Upper lobe of right lung (tissue), 1 donor: ENCODE measurements at places on chromosomes 6 and 20. TPM values are rescaled to one million over a fixed set of nuclear protein-coding genes. Genes with fewer than 3 reads are reported as not detected.

Gene BNIP5
- not detected for total RNA-seq

GRCh38 chr6:37872373-37872745 lies 52.8 kb downstream of the ZFAND3 start:
- H3K4me3 ChIP-seq = no peak overlapping the region
- H3K36me3 ChIP-seq = no peaks in the 10 kb centered on the region
- peaks cover 15% of the 10 kb centered on the region for H3K4me1 ChIP-seq
- no peak overlapping the region for H3K27ac ChIP-seq
- DNase-seq = no peak

- peaks cover 45% of the 10 kb centered on the region for H3K36me3 ChIP-seq
- no peak overlapping the region for H3K27ac ChIP-seq
- no peak overlapping the region for H3K4me3 ChIP-seq
- H3K27me3 ChIP-seq = no peaks in the 10 kb centered on the region
- H3K4me1 ChIP-seq = peaks cover 33% of the 10 kb centered on the region
Observed at GRCh38 chr20:38050686-38051085, 17.1 kb downstream of the RPRD1B start.

Gene LCA5
- total RNA-seq = 5.4 TPM

DNA sequence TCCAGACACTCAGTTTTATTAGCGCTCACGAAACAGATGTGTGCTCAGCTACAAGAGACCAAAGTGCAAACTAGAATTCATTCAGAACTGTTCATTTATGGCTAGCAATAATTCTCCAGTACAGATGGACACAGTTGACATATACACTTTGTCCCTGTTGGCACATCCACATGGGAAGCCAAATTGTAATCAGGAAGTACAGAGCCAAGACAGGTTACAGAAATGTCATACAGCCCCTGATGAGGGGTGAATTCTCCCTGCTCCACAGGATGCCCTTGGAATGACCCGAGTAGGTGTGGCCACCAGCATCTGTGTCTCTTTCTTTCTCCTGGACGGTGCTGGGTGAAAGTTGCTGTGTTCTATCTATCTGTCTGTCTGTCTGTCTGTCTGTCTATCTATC lies 7.6 kb downstream of the DHX35 start:
- H3K27ac ChIP-seq = no peak overlapping the region
- no peak overlapping the region for H3K4me3 ChIP-seq
- DNase-seq = no peak
- H3K4me1 ChIP-seq = no peaks in the 10 kb centered on the region

GRCh38 chr6:56223995-56224394 lies 23.4 kb downstream of the COL21A1 start:
- no peaks in the 10 kb centered on the region for H3K36me3 ChIP-seq
- H3K4me1 ChIP-seq = no peaks in the 10 kb centered on the region
- H3K27ac ChIP-seq = no peak overlapping the region
- no peaks in the 10 kb centered on the region for H3K27me3 ChIP-seq
- no peak overlapping the region for H3K4me3 ChIP-seq

Gene DPPA5
- not detected for total RNA-seq

DNA sequence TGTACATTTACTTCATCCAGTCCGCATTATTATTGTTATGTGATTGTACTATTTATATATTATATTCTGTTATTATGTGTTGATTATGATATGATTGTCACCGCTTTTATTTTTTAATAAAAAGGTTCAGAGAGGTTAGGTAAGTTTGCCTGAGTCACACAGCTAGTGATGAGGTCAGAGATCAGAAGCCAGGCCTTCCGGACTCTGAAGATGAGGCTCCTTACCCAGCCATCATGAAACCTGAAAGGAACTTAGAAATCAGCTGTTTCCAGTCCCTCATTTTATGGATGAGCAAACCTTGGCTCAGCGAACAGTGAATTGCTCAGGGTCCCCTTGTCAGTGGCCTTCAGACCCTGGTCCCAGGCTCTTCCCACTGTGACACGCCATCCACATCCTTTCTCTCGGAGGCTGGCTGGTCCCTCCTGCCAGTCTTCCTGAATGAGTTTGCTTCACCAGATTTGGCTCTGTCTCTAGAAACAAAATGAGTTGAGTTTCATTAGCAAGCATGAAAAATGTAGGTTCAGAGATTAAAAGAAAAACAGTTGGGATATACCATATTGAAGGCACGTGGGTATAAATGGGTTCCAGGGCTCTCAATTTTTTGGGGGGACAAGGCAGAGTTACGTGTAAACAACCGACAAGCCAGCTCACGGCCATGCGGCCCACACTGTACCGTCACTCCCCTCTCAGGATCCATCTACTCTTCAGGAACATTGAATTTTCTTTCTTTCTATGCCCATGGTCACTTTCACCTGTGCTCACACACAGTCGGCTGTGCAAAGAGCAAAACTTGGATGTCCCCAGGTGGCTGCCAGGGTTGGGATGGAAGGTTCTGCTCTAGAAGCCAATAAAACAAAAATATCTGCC lies 132.9 kb downstream of the ZDHHC14 start:
- H3K27ac ChIP-seq = no peak overlapping the region
- no peaks in the 10 kb centered on the region for H3K4me1 ChIP-seq
- H3K4me3 ChIP-seq = no peak overlapping the region
- no peaks in the 10 kb centered on the region for H3K27me3 ChIP-seq
- no peaks in the 10 kb centered on the region for H3K36me3 ChIP-seq

DNA sequence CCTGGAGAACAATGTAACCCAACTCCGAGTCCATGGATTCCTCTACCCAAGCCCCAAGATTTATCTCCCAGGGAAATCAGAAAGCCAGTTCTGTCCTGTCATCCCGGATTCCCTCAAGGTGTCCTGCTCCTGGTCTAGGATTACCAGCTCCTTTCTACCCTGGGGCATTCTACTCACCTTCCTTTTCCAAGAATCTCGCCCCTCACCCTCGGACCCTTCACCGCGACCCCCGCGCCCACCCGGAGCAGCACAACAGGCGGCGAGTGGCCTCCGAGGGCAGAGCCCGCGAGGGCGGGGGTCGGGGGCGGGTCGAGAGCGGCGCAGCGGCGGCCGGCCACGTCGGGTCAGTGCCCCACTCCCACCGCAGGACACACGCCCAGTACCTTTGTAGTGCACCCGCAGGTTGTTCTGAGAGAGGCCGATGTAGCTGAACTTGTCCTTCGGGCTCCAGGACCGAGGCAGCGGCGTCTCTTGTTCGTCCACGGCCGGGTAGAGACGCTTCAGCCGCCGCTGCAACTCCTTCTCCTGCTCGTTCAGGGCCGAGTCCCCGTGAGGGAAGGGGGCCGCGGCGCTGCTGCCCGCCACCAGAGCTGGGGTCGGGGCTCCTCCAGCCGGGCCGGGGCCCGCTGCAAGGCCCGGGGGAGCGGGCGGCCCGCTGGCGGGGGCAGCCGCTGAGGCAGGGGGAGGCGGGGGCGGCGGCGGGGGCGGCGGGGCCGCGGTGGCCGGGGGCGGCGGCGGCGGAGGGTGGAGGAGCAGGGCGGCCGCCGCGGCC lies 897 bp downstream of the RANBP9 start:
- H3K4me1 ChIP-seq = peaks cover 24% of the 10 kb centered on the region
- peak overlapping the region; percentile 67 for H3K4me3 ChIP-seq
- H3K27ac ChIP-seq = peak overlapping the region; percentile 87
- DNase-seq = peak; percentile 83

GRCh38 chr20:61556111-61556510 lies 304.1 kb downstream of the CDH4 start:
- H3K27me3 ChIP-seq = no peaks in the 10 kb centered on the region
- DNase-seq = no peak
- no peak overlapping the region for H3K27ac ChIP-seq
- H3K4me1 ChIP-seq = no peaks in the 10 kb centered on the region
- no peaks in the 10 kb centered on the region for H3K36me3 ChIP-seq

Gene CRIP3
- 0.90 TPM for total RNA-seq

Gene RIPPLY2
- total RNA-seq = not detected

DNA sequence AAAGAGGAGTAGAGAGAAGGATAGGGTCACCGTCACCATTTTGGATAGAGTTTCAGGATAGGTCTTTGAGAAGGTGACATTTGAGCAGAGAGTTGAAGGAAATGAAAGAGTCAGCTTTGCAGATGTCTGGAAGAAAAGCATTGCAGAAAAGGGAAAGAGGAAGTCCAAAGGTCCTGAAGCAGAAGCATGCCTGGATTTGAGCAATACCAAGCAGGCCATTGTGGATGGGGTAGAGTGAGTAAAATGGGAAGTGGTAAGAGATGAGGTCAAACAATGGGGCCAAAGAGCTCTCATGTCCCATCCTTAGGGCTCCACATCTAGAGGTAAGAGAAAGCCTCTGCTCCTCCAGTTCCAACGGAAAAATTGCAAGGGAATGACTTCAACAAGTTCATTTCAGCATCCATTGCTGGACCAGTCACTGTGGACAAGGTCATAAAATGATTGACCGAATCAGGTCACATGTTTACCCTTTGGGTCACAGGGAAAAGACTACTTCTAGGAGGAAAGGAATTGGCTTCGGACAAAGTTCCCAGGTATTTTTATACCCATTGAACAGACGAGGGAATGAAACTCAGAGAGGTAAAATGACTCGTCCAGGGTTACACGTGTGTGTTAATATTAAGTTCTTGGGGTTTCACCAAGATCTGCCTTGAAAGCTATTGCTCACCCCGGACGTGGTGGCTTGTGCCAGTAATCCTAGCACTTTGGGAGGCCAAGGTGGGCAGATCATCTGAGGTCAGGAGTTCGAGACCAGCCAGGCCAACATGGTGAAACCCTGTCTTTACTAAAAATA lies 6.6 kb upstream of the SAMHD1 start:
- no peaks in the 10 kb centered on the region for H3K27me3 ChIP-seq
- no peak overlapping the region for H3K4me3 ChIP-seq
- peaks cover 20% of the 10 kb centered on the region for H3K4me1 ChIP-seq
- H3K36me3 ChIP-seq = no peaks in the 10 kb centered on the region

DNA sequence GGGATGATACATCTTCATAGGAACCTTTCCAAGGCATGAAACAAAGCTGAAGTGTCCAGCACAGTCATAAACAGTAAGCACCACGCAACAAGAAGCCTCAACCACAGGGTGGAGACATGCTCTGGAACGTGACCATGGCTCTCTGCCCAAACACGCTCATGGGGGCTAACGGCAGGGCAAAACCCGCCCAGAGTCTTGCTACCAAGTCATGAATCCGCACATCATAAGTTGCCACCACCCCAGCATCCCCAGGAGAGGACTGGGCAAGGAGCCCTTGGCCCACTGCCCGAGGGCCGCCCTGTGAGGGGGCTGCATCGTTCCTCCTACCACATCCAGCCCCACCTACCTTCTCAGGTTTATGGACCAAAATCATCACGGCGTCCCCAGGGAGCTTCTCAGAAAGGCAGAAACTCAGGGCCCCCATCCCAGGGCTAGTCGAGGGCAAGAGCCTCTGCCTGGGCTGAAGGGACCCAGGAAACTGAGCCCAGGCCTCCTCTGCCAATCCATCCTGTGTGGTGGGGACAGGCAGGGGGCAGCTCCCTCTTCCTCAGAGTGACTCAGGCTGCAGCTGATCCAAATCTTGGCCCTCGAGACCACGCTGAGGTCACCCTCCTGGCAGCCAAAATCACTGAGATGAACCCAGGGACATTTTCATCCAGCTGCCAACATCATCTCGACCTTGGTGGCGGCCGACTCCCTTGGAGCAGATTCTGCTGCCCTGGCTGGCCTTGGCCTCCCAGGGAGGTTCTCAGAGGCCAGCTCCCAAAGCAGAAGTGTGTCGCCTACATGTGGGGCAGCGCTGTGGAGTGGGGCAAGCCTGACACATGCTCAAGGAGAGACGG lies 42.6 kb downstream of the BMP7 start:
- no peak overlapping the region for H3K4me3 ChIP-seq
- no peak for DNase-seq
- no peaks in the 10 kb centered on the region for H3K4me1 ChIP-seq

- no peak for DNase-seq
- H3K27me3 ChIP-seq = no peaks in the 10 kb centered on the region
- H3K4me1 ChIP-seq = peaks cover 35% of the 10 kb centered on the region
- H3K4me3 ChIP-seq = no peak overlapping the region
- H3K36me3 ChIP-seq = peaks cover 18% of the 10 kb centered on the region
Observed at GRCh38 chr20:37314617-37315016, 25.2 kb downstream of the MANBAL start.

DNA sequence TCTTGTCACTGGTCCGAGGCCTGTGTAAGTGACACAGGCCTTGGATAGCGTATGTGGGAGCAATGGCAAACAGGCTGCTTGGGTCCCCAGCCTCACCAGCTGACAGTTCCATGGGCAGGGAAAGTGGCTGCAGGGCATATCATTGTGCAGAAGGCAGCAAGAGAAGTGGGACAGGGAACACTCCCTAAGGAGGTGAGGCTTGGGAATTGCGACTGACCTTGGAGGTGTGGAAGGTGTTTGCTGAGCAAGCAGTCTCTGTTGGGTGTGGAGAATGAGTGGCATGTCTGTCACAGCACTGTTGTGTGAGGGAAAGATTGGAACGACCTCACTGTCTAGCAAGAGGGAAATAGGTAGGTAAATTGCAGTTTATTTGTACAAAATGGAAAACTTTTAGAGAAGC lies 16.8 kb downstream of the POFUT1 start:
- no peak overlapping the region for H3K4me3 ChIP-seq
- no peak overlapping the region for H3K27ac ChIP-seq
- peaks cover 16% of the 10 kb centered on the region for H3K4me1 ChIP-seq
- H3K27me3 ChIP-seq = no peaks in the 10 kb centered on the region
- DNase-seq = no peak

- H3K27me3 ChIP-seq = no peaks in the 10 kb centered on the region
- H3K27ac ChIP-seq = no peak overlapping the region
- no peak overlapping the region for H3K4me3 ChIP-seq
- no peaks in the 10 kb centered on the region for H3K4me1 ChIP-seq
- DNase-seq = no peak
Observed at GRCh38 chr6:158475344-158476302, 84.3 kb upstream of the TMEM181 start.

GRCh38 chr20:51734876-51735720 lies 33.1 kb downstream of the ATP9A start:
- no peak overlapping the region for H3K4me3 ChIP-seq
- H3K27me3 ChIP-seq = no peaks in the 10 kb centered on the region
- no peaks in the 10 kb centered on the region for H3K36me3 ChIP-seq
- no peak overlapping the region for H3K27ac ChIP-seq
- H3K4me1 ChIP-seq = peaks cover 6% of the 10 kb centered on the region

DNA sequence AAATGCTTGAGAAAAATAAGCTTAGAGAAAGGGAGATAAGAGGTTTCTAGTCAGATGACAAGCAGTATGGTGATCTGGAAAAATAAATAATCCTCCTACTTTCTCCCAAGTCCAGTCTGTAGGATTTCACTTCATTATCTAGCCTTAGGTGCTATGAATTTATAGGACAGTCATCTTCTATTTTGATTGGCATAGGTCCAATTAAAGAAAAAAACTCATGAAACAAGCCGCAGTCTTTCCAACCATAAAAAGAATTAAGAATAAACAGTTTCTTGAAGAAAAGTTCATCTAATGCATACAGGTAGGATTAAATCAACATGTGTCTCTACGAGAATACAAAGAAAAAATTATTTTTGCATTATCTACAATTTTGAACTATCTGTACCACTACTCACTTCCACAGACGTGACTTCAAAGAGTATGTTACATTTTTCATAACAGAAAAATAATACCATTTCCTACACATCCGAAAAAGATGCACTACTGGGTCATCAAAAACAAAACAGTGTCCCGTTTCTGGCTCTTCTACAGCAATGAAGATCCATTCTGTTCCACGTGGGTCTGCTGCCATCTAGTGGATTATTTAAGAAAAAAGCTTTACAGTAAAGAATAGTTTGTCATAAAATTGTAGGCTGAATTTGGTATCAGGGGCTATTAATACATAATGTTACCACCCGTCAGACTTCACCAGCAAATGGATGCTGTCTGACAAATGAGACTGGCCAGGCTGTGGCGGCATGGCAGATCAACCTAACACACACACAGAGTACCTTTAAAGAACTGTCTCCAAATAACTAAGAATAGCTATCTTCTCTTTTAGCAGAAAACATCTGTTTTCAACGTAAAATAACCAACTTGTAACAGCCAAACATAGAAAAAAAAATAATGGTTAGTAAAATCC lies 28.9 kb downstream of the STX7 start:
- no peaks in the 10 kb centered on the region for H3K4me1 ChIP-seq
- no peak overlapping the region for H3K27ac ChIP-seq
- H3K4me3 ChIP-seq = no peak overlapping the region
- DNase-seq = no peak
- no peaks in the 10 kb centered on the region for H3K27me3 ChIP-seq
- peaks cover 8% of the 10 kb centered on the region for H3K36me3 ChIP-seq
